ENCODE measurements at places on chromosomes 4 and X.

GRCh38 chr4:102447413-102447812 is 53.7 kb upstream of the NFKB1 start:
- no peak for DNase-seq

DNA sequence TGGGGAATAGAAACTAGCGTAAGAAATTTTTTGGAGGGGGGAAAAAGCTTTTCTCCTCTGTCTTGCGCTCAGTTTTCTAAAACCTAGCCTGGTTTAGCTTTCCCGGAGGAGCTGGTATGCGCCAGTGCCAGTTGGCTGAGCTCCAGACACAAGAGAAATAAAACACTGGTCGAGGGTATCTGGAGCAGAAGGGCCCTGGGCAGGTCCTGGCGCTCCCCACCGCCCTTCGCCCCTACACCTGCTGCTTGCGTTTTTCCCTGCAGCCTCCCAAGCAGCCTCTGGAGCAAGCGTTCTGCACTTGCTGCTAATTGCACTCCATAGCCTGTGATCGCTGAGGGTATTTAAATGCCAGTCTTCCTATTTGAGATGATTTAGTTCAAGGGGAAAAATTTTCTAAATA is 816 bp downstream of the EREG start:
- DNase-seq = no peak

DNA sequence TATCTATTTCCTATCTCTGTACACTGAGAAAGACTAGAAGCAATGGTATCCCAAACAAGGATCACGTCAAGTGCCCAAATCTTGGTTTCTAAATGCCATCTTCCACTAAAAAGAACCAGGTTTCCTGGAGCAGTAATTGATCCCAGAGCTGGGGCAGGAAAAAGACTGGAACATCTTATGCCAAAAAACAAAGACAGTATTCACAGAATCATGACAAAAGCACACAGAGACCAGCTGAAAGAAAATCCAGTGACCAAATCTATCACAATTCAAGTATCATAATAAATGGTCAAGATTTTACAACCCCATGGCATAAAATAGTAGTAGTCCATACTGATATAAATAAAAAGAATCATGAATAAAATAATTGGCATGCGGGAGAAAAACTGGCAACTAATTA is 44.9 kb downstream of the CENPC start:
- no peak for DNase-seq

GRCh38 chrX:97252111-97252510 is 368.4 kb downstream of the RPA4 start:
- DNase-seq = no peak

DNA sequence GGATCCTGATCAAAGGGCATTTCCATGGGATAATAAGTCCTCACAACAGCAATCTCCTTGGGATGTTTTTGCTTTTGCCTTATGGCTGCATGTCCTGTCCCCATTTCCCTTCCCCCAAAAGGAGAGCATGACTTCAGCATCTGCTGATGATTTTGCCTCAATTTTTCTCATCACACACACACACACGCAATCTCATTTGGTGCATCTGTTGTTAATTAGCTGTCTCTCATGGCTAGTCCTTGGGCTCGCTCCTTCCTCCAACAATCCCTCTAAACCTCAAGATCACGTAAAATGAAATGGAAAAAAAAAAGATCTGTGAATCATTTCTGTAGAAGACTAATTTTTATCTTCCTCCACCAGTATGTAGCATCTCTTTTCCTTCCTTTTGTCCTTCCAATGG is 153.6 kb downstream of the RBMX2 start:
- no peak for DNase-seq

GRCh38 chr4:189917161-189917891 is 23.3 kb upstream of the FRG1 start:
- no peak for DNase-seq

DNA sequence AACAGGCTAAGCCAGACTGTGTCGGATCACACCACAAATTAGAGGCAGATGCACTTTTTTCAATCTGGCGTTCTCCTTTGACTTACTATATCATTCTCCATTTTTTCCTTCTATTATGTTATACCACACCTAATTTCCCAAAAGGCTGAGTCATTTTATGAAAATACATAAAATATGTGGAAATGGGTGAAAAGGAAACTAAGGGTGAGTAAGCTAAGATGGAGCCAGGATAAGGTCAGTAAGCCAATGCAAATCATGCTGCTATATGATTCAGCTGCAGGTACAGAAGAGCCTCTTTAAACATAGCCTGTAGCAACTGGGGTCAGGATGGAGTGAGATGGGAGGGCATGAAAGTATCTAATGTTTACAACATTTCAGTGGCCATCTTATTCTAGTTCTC is 94.0 kb upstream of the TEX13A start:
- DNase-seq = no peak

GRCh38 chr4:111675746-111676145 is 469.5 kb upstream of the FAM241A start:
- DNase-seq = no peak

- DNase-seq = no peak
Measured at GRCh38 chrX:29728639-29729038, 486.7 kb upstream of the MAGEB2 start.

- DNase-seq = no peak
Measured at GRCh38 chrX:131783555-131784308, 239.4 kb upstream of the STK26 start.

DNA sequence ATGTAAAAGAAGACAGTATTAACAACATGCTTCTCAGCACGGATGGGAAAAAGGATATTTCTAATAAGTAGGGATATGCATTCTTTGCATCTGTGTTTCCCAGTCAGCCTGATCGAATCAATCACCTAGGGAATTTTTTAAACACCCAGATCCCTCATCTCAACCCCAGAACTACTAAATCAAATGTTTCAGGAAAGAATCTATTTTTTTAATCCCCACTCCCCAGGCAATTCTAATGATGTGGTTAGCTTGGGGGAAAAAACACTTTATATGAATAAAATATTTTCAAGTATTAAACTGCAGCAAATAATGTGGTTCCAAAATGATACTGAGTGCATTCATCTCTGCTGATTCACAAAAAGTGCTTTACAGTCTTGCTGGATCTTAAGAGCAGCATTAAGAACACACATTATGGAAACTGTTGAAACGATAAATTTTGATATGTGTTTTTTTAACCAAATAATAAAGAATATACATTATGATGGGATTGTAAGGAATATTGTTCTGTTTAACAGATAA is 68.7 kb upstream of the GUCY1A1 start:
- no peak for DNase-seq

GRCh38 chr4:169658196-169658595 is 37.8 kb downstream of the CLCN3 start:
- DNase-seq = no peak

DNA sequence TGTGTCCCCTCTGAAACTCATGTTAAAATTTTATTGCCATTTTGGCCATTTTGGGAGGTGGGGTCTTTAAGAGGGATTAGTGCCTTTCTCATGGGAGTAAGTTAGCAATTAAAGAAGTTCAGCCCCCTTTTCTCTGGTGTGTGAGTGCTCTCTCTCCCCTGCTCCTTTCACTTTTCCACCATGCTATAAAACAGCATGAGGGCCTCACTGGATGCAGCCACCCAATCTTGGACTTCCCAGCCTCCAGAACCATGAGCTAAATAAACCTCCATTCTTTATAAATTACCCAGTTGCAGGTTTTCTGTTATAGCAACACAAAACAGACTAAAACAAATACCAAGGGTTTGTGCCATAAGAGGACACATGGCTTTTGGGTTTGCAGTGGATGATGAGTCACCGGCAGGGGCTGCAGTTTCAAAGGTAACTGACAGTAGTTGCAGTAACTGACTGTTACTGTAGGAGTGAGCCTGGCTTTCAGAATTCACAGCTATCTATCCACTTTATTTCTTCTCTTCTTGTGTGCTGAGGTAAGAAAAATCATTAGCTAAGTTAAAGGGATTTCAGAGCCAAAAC is 121.5 kb downstream of the PPEF1 start:
- no peak for DNase-seq

DNA sequence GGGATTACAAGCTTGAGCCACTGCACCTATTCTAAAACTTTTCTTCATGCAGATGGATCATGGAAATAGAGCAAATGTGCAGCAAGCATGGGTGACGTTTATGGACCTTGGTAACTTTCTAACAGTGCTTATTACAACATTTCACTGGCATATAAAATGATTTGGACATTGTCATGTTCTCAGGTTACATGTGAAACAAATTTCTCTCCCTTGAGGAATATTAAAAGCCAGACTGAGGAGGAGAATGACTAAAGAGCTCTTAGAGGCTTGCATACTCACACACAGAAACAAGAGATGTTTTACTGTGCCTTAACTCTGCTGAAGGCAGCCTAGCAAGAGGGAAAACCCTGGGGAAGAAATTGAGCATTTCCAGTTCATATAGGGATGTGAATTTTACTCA is 38.6 kb upstream of the GPR101 start:
- no peak for DNase-seq

- DNase-seq = no peak
Measured at GRCh38 chr4:184420881-184421416, 53.4 kb downstream of the IRF2 start.

- DNase-seq = peak; percentile 75
Measured at GRCh38 chrX:71622576-71623450, 4.5 kb upstream of the CXCR3 start.

- DNase-seq = no peak
Measured at GRCh38 chrX:10231461-10231860, 74.7 kb downstream of the CLCN4 start.

GRCh38 chr4:139942241-139942640 is 211.7 kb downstream of the MAML3 start:
- DNase-seq = no peak

- peak; percentile 2 for DNase-seq
Measured at GRCh38 chrX:85244450-85245211, 840 bp downstream of the ZNF711 start.

- DNase-seq = no peak
Measured at GRCh38 chrX:101507986-101508385, 22.7 kb downstream of the ARMCX4 start.

GRCh38 chrX:16883487-16883804 is 13.3 kb upstream of the RBBP7 start:
- DNase-seq = no peak

GRCh38 chrX:14590693-14591424 is 61.5 kb downstream of the GLRA2 start:
- DNase-seq = no peak

DNA sequence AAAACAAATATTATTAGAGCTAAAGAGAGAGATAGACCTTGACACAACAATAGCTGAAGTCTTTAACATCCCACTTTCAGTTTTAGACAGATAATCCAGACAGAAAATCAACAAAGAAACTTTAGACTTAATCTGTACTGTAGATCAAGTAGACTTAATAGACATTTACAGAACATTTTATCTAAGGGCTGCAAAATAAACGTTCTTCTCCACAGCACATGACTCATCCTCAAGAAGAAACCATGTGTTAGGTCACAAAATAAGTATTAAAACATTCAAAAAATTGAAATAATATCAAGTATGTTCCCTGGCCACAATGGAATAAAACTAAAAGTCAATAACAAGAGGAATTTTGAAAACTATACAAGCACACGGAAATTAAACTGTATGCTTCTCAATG is 1510.3 kb upstream of the PCDH10 start:
- DNase-seq = no peak

DNA sequence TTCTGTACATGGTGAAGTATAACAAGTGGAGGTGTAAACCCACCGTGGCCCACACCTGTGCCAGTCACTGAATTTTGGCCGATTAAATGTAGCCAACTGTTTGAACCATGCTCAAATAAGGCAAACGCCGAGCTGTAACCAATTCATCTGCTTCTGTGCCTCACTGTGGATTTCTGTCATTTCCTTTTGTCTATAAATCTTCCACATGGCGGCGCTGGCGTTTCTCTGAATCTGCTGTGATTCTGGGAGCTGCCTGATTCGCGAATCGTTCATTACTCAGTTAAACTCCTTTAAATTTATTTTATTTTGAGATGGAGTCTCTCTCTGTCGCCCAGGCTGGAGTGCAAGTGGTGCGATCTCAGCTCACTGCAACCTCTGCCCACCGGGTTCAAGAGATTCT is 19.2 kb downstream of the SUPT20HL2 start:
- no peak for DNase-seq

GRCh38 chr4:36786519-36786918 is 458.0 kb upstream of the NWD2 start:
- DNase-seq = no peak

- no peak for DNase-seq
Measured at GRCh38 chr4:53937327-53937726, 127.1 kb downstream of the CHIC2 start.

- no peak for DNase-seq
Measured at GRCh38 chr4:38935391-38936073, 67.9 kb downstream of the FAM114A1 start.

DNA sequence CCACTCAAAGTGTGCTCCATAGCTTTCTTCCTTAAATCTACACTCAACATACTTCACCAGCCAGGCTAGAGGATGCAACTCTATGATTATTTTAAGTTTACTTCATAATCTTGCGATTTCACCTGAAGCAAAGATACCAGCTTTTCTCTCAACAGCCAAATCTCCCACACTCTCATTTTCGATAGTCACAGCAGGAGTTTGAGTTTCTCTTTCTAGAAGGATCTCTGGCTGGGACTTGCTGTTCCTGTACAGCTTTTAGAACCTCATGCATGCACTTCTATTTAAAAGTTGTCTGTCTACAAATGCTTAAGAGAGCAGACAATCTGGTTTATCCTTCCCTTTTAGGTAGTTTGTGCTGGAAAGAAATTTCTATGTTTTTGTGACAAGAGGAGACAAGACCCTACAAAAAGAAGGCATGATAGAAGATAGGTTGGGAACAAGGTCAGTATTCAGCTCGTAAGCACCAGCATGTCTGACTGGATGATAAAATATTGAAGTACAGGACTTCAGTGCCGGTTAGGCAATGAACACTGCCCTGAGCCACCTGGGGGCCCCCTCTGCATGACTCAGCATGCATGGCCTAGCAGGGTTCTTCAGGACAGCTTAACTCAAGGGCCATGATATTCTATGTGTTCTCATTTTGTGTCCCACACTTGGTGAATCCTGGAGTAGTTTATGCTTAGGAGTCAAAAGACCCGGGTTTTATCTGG is 65.6 kb downstream of the ATXN3L start:
- no peak for DNase-seq

DNA sequence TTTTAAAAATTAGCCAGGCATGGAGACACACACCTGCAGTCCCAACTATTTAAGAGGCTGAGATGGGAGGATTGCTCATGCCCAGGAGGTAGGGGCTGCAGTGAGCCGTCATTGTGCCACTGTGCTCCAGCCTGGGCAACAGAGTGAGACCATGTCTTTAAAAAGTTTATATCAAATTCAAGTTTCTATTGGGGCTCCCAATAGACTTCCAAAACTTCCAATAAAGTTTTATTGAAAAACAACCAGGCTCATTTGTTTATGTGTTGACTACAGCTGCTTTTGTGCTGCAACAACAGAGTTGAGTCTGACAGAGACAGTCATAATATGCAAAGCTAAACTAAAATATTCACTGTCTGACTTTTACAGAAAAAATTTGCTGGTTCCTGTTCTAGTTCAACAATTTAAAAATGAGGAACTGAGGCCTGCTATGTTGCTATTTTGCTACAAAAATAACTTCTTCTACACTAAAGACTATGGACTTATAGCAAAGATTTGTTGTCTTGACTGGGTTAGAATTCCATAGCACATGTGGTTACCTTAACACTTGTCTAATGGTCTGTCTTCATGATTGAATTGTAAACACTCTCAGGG is 63.3 kb upstream of the RELL1 start:
- DNase-seq = no peak

All from naive thymus-derived CD8-positive, alpha-beta T cell (primary cell).